ENCODE measurements at places on chromosomes 1 and 21.

DNA sequence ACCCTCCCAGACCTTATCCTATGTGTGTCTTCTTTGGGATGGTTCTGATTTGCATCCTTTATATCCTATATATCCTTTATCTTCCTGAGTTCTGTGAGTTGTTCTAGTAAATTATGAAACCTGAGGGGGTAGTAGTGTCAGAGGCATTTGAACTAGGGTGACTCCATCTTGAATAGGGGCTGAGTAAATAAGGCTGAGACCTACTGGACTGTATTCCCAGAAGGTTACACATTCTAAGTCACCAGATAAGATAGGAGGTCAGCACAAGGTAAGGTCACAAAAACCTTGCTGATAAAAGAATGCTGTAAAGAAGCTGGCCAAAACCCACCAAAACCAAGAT, 50.6 kb downstream of the SUSD4 start:
- DNase-seq, result no peak

DNA sequence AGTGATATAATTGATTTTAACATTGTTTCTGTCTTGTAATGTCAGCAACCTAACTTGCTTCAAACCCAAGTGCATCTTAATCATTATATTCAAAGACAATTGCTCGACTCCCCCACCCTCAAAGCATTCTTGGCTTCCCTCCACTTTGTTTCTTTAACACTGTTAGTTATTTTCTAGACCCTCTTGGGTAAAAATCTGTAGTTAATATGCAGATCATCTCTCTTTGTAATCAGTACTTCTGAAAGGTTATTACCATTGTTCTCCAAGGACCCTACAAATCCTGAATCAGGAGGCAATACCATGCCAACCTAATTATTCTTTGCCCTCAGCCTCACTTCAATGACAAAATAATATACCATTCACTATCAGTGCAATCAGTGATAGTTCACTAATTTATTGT, 1075.7 kb downstream of the AMY1C start:
- DNase-seq, result no peak

DNA sequence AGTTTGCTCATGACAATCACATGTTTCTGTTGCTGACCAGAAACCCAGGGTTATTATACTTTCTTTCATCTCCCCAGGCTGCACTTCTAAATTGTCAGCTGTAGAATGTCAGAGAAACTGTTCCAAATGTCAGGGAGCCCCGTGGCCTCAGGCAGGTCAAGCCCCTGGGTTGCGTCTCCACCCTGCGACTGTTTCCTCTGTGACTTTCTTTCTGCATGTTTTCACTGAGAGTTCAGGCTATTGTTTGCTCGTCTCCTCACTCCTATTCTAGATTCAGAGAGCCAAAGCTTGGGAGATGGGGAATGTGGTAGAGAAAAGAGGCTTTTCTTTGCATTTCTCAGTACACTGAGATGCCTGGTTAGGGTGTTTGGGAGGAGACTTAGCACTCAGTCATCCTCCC, 97.4 kb downstream of the CENPF start:
- DNase-seq, result no peak

DNA sequence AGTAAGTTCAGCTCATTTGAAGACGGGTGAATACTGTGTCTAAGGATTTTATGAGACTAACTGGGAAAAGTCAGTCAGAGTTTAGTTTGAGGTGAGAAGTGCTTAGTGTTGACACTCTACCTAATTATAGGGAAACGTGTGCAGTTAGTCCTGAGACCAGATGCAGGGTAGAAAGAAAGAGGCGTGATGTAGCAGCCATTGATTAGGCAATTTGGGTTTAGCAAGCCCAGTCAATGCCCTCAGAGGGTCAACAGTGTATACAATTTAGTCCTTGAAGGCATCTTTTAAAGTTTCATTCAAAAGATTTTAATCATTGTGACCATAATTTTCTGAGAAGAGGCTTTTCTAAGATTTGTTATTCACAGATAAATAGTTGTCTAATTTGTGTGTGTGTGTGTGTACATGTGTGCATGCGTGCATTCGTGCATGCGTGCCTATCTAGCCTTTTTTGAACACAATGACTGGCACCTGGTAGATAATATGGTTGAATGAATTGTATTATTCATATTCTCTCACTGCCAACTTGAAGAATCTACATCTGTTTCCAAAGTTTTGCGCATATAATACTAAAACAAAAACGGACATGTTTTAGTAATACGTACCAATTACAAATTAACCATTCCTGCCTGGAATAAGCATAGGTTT, 332.9 kb downstream of the SRGAP2C start:
- no peak for DNase-seq

GRCh38 chr1:192579010-192579738, 3.6 kb downstream of the RGS1 start:
- DNase-seq, result peak; percentile 43

DNA sequence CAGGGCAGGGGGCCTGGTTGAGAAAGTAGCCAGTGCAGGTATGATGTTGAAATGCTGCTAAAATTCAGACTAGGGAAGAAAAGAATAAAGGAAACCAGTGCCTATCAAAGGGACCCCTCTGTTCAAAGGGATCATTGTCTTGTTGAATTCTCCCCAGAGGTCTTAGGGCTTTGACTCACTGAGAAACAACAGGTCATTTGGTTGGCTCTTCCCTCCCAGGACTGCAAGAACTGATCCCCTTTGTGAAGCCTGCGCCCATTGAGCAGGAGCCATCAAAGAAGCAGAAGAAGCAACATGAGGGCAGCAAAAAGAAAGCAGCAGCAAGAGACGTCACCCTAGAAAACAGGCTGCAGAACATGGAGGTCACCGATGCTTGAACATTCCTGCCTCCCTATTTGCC, 11.8 kb upstream of the CELSR2 start:
- no peak for DNase-seq

- DNase-seq, result no peak
Measured at GRCh38 chr1:103509250-103509649, 16.2 kb upstream of the RNPC3 start.

- DNase-seq, result no peak
Measured at GRCh38 chr1:245168906-245169305, 14.1 kb downstream of the KIF26B start.

- peak; percentile 22 for DNase-seq
Measured at GRCh38 chr1:54408147-54409066, 2.2 kb upstream of the SSBP3 start.

- DNase-seq, result no peak
Measured at GRCh38 chr1:99590578-99591209, 55.2 kb upstream of the PALMD start.

- no peak for DNase-seq
Measured at GRCh38 chr1:21518774-21519455, 9.7 kb downstream of the ALPL start.

GRCh38 chr1:55955016-55955621, 624.2 kb downstream of the PLPP3 start:
- DNase-seq, result no peak

GRCh38 chr1:20095564-20096434, 23.5 kb downstream of the PLA2G2D start:
- no peak for DNase-seq

GRCh38 chr1:9881838-9882249, 28.2 kb downstream of the CTNNBIP1 start:
- no peak for DNase-seq

DNA sequence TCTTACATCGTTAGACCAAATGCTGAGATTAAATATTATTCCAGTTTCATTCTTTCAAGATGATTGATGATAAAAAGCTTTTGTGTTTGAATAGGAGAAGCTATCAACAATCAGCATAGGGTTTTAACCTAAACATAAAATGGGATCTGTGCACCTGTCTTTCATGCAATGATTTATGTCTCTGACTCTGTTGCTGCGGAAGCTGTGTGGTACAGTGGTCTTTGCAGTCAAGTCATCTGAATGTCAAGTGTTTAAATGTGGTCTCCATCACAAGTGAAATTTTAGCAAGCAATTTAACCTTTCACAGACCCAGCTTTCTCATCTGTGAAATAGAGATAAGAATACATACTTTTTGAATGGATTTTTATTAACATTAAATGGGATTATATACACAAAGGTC, 107.2 kb downstream of the PLPPR5 start:
- DNase-seq, result no peak

DNA sequence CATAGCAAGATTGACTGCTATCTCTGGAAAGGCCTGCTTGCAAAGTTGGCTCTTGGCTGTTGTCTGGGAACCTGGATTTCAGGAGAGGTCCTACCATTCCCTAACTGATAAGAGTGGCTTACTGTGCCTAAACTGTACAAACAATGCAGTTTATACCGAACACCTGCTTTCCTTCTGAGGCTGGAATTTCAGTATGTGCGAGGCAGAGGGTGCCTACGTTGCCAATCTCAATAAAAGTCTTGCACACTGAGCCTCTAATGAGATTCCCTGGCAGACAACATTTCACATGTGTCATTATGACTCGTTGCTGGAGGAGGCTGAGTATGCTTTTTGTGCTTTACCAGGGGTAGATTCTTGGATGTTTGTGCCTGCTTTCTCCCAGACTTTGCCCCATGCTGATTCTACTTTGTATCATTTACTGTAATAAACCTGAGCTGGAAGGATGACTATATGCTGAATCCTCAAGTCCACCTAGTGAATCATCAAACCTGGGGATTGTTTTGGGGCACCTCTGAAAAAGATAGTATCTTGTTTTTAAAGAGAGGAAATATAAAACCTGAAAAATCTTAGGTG, 58.9 kb upstream of the GNG4 start:
- DNase-seq, result no peak

DNA sequence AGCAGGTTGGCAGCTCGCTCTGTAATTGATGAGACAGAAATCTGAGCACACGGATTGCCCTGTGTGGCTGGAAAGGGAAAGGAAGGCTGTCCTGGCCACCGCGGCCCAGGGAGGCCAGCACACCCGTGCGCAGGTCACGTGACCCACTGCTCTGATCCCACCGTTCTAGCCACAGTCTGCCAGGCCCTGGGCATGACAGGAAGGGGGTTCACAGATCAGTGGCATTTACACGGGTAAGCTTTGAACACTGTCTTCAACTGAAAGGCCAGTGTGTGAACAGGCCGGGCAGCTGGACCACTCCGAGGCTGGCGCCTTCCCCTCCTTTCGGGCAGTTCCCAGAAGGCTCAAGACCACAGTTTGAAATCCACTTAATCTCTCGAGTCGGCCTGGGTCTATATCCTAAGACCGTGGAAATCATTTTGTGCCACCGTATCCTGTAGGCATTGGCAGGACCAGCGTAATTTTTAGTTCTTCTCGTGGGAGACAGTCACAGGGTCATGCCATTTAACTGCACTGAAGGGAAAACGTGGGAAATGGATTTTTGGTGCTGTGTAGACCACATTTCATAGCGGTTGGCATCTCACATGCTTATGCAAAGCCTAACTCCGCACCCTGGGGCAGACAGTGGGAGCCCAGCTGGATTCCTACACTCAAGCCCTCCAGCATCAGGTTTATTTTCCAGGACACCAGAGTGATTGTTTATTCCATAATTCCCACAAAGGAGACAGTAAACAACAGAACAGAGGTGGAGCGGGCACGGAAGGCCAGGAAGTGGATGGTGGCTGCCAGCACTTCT, 3.1 kb upstream of the ADARB1 start:
- no peak for DNase-seq

- DNase-seq, result no peak
Measured at GRCh38 chr1:5982276-5982675, 9.9 kb downstream of the NPHP4 start.

DNA sequence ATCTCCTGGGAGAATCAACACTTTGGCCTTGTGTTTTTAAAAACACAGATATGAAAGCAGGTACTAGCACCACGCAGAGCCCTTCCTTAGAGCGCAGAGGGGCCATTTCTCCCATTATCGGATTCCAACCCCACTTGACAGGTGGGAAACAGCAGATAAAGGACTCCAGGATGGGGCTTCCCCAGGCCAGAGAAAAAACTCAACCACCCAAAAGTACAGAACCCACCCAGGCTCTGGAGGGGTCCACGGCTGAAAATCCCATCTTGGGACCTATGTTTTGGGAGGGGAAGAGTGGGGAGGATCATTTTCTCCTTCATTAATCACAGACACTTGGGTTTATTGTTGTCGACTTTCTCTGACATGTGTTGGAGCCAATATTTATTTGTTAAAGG, 27.1 kb upstream of the COL18A1 start:
- DNase-seq, result no peak

DNA sequence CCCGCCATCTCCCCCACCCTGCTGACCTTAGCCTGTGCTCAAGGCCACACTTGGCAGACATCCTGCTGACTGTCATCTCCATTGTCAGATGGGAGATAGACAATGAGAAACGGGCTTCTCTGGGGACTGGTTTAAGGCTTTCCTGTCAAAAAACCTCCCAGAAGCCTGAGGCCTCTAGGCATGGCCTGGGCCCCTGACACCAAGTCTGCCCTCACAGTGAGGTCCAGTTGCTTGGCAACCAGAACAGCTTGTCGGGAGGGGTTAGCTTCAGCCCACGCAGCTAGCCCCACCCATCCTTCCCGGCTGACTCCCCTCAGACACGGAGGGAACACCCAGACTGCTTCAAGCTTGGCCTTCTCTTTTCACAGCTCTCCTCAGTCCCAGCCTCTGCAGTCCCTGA, 11.0 kb downstream of the PLEKHA6 start:
- no peak for DNase-seq

GRCh38 chr1:166258017-166258416, 91.2 kb upstream of the FAM78B start:
- DNase-seq, result no peak

DNA sequence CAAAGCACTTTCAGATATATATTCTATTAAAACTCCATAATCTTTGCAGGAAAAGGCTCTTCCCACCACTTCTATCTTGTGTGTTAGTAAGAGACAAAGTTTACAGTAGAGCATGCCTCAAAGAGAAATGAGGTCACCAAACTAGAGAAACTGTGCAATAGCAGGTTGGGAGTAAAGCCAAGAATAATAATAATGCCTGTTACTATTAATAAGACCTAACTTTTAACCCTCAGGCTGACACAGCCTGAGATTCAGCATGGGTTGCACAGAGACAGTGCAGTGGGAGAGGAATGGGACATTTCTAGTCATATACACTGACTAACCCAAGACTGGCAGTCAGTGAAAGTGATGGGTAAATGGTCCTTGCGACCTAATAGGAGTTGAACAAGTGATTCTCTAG, 320.2 kb upstream of the NFIA start:
- no peak for DNase-seq

DNA sequence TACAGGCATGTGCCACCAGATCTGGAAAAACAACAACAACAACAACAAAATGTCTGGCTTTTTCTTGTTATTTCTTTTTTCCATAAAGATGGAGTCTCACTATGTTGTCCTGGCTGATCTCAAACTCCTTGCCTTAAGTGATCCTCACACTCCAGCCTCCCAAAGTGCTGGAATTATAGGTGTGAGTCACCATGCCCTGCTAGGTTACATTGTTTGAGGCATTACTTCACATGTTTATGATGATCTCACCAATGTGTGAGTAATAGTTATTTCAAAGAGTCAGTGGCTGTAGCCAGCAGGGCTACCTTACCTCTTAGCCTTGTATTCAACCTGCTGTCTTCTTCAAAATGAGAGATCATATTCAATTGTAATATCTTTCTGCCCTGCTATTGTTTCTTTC, 445.7 kb downstream of the AMY1C start:
- DNase-seq, result no peak

- DNase-seq, result no peak
Measured at GRCh38 chr1:208581209-208581608, 337.0 kb upstream of the PLXNA2 start.

GRCh38 chr1:3212453-3213355, 143.7 kb downstream of the PRDM16 start:
- DNase-seq, result no peak

All from CD4-positive, alpha-beta T cell treated with Interleukin-15 for 4 hours (primary cell).